Activated CD8-positive, alpha-beta T cell treated with anti-CD3 and anti-CD28 coated beads for 36 hours (primary cell): ENCODE measurements at places on chromosomes 5 and 9.
A peak's percentile ranks its signal among the peaks of the same experiment; 100 is the strongest.

DNA sequence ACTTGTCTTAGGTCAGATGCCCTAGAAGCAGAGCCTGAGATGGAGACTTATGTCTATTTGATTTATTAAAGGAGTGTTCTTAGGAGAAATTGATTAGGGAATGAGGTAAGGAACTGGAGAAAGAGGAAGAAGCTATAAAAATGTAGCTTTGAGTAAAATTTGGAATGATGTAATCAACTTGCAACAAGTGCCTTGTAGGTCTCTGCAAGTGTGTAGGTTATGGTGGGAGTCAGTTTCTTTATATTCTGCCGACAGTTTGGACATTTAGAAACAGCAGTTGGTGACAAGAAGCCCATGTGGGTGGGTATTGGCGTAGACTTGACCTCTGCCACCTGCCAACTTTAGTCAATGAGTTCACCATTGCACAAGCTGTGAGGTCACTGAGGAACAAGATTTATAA, 986.5 kb downstream of the CDH18 start:
- no peak for DNase-seq

DNA sequence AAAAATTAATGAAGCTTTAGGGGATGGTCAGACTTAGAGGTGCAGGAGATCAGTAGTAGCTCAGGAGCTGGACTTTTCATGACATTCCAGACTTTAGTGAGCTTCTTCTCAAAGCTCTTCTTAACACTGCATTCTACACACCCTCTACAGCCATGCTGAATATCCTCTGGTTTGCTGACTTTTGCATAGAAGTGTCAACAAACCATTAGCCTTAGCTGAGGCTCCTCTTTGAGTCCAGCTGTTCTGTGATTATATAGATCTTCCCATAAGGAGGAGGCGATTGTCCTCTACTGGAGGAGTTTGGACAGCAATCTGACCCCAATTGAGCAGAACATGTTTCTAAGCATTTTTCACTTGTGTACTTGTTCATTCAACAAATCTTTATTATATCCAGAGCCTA, 75.0 kb upstream of the RUSC2 start:
- no peak for DNase-seq

- DNase-seq: no peak
These were observed 71.8 kb upstream of the CLINT1 start for GRCh38 chr5:157930710-157931109.

DNA sequence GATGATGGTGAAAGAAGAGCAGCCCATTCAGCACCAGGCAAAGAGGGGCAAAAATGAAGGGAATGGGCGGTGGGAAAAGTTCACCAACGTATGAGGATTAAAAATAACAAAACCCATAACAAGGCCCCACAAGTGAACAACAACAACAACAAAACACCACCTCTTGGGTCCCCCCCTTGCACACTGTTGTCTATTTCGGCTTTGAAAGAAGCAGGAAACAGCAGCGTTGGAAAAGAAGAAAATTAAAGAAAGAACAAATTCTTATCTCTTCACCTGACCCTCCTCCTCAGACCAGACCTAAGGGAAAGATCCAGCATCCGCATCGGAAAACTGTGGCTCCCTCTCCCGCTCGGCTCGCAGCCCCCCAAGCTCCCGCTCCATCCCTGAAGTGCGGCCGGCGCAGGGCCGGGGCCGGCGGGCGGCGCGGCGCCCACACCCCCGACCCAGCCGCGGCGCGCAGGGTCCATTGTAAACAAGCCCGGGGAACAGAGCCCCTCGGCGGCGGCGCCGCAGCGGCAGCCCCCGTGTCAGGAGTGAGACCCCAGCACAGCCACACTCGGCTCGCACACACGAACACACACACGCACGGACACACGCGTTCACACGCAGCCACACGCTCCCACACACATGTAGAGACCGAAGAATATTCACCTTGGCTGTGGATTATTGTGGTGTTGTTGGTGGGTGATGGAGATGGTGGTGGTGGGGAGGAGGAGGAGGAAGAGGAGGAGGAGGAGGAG, 535 bp downstream of the RFX3 start:
- DNase-seq: peak; percentile 10
